ENCODE measurements at places on chromosomes 1 and 21.

GRCh38 chr1:50474859-50475809 is 51.9 kb upstream of the DMRTA2 start:
- no peak for DNase-seq

DNA sequence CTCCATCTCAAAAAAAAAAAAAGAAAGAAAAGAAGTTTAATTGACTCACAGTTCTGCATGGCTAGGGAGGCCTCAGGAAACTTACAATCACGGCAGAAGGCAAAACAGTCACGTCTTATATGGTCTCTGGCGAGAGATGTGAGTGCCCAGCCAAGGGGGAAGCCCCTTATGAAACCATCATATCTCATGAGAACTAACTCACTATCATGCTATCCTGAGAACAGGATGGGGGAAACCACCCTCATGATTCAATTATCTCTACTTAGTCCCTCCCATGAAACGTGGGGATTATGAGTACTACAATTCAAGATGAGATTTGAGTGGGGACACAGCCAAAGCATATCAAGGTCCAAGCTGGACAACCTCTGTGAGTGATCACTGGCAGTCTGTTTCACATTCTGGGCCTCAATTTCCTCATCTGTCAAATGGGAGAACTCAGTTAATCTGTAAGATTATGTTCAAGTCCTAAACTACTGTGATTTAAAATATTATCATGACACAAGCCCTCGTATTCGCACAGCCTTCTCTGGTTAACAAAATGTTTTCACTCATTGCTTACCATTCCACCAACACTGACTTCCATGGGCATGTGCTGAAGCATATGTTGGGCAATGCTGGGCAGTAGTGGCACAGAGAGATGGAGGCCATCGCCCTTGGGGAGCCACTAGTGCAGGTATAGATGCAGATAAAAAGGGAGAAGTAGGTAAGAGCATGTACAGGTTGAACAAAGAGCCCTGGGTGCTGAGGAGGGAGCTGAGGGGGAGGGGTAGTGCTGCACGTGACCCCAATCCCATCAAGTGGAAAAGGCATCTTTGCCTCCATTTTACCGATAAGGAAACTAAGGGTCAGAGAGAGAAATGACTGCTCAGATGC is 46.2 kb upstream of the SLC2A1 start:
- no peak for DNase-seq

GRCh38 chr1:114109981-114110380 is 43.7 kb downstream of the SYT6 start:
- no peak for DNase-seq

DNA sequence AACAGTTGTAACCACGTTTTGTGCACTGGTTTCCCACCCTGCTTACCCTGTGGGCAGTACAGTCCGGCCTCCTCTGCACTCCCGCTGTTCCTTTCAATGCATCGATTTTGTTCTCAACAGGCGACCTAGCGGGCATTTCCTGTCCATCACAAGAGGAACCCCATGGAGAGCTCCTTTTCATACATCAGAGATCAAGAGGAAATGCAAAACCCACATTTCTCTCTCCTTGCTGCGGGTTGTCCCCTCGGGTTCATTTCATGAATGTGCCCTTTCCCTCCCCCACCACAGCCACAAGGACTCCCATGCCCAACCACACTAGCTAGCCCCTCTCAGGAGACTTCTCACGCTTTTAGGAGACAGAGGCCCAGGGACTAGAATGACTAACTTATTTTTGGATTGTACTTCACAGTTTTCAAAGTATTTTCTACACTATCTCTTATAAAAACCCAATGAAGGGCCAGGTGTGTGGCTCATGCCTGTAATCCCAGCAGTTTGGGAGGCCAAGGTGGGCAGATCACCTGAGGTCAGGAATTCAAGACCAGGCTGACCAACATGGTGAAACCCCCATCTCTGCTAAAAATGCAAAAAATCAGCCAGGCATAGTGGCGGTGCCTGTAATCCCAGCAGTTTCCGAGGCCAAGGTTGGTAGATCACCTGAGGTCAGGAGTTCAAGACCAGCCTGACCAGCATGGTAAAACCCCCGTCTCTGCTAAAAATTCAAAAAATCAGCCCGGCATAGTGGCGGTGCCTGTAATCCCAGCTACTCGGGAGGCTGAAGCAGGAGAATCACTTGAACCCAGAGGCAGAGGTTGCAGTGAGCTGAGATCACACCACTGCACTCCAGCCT is 18.4 kb downstream of the ATP1A4 start:
- no peak for DNase-seq

- peak; percentile 75 for DNase-seq
These were observed 95.3 kb downstream of the PIK3R3 start for GRCh38 chr1:46036894-46037839.

DNA sequence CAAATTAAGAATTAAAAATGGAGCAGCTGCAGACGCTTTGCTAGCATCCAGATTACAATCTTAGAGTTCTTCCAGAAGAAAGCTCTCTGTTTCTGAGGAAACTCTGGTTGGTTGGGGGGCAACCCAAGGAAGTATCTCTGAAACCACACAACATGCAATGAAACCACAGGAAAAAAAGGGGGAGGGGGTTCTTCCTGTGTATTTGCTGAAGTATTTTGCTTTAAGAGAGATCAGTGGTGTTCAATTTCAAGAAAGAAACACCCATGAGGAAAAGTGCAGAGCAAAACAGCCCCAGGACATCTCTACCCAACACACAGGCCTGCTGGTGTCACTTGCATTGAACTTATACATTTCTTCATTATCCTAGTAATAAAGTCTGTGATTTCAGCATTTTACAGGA is 19.7 kb upstream of the TIAM1 start:
- no peak for DNase-seq

GRCh38 chr1:224739997-224740684 is 124.0 kb downstream of the CNIH3 start:
- DNase-seq, result no peak

DNA sequence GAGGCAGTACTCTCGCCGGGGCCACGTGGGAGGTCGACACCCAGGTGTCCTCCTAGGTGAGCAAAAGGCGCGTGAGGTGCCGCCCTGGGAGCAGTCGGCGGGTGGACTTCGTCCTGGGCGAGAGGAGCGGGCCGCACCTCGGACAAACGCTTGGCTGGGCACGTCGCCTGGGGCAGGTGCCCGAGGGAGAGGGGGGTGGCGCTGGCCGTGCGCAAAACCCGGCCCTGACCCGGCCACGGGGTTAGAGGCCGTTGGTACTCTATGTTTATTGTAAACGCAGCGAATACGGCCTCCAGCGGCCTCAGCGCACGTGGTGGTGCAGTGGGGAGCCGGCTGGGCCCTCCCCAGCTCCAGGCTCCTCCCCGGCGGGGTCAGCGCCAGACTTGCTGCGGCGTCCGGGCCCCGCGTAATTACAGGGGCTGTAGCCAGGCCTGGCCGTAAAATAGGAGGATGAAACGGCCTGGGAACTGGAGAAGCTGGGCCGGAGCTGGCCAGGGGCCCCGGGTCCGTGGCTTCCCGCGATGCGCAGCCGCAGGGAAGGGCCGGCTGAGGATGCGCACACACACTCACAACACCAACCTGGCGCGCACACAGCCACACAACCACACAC is 1.6 kb upstream of the EFNA1 start:
- no peak for DNase-seq

GRCh38 chr1:33256221-33256470 is 146 bp upstream of the ZNF362 start:
- DNase-seq, result no peak

- DNase-seq, result peak; percentile 56
These were observed 99.4 kb downstream of the KCNJ15 start for GRCh38 chr21:38355992-38356781.

- DNase-seq, result no peak
These were observed 66.0 kb upstream of the CR1L start for GRCh38 chr1:207578796-207579435.
